ENCODE measurements at places on chromosomes 4 and X. TPM values are rescaled to one million over a fixed set of nuclear protein-coding genes. Genes with fewer than 3 reads are reported as not detected.

DNA sequence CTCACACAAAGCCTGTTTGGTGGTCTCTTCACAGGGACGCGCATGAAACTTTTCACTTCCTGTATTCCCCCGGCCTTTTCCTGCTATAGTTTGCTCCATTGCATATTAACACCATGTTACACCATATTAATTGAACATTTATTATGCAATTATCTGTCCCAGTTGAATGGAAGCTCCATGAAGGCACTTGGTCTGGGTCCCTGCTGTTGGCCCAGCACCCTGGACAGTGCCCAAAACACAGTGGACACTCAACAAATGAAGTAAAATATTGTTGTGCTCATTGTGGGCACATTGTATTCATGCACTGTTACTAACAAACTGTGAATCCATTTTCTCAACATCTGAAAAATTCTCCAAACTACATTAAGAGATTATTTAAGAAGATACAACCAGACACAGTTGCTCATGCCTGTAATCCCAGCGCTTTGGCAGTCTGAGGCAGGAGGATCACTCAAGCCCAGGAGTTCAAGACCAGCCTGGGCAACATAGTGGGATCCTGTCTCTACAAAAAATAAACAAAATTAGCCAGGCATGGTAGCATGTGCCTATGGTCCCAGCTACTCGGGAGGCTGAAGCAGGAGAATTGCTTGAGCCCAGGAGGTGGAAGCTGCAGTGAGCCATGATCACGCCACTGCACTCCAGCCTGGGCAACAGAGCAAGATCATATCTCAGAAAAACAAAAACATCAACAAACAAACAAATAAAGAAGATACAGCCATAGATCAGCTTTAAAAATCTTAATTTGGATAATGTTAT lies 292.7 kb upstream of the TENM3 start:
- DNase-seq: no peak

Gene STEEP1
- total RNA-seq: 22.9 TPM

Gene PDHA1
- 412 TPM for total RNA-seq

Gene INTU
- total RNA-seq: 8.2 TPM

Gene HSFX1
- 1.8 TPM for total RNA-seq

Data from mucosa of descending colon (tissue), 3 donors.